ENCODE measurements at places on chromosomes 6 and 20.
A peak's percentile ranks its signal among the peaks of the same experiment; 100 is the strongest.

GRCh38 chr6:157688275-157688959, 134.6 kb upstream of the SNX9 start:
- no peak for DNase-seq

DNA sequence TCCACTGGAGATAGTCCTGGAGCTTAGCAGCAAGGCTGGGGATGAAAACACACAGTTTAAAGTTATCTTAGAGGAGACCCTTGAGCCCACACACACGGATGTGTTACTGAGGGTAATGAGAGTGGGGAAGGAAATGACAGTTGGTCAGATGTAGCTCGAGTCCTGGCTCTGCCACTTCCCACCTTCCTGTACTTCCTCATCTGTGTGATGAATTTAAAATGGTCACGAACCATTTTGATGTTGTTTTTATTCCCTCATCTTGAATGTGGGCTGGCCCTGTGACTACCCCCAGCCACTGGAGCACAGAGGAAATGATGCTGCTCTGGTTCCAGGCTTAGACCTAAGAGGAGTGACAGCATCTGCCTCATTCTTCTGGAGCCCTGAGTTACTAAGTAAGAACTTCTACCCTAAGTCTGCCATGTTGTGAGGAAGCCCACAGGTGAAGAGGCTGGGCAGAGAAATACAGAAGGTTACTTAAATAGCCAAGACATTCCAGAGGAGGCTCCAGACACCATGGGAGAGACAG, 141.2 kb downstream of the NRN1 start:
- DNase-seq, result no peak

- DNase-seq, result no peak
Measured at GRCh38 chr6:150354754-150355571, 13.8 kb upstream of the IYD start.

DNA sequence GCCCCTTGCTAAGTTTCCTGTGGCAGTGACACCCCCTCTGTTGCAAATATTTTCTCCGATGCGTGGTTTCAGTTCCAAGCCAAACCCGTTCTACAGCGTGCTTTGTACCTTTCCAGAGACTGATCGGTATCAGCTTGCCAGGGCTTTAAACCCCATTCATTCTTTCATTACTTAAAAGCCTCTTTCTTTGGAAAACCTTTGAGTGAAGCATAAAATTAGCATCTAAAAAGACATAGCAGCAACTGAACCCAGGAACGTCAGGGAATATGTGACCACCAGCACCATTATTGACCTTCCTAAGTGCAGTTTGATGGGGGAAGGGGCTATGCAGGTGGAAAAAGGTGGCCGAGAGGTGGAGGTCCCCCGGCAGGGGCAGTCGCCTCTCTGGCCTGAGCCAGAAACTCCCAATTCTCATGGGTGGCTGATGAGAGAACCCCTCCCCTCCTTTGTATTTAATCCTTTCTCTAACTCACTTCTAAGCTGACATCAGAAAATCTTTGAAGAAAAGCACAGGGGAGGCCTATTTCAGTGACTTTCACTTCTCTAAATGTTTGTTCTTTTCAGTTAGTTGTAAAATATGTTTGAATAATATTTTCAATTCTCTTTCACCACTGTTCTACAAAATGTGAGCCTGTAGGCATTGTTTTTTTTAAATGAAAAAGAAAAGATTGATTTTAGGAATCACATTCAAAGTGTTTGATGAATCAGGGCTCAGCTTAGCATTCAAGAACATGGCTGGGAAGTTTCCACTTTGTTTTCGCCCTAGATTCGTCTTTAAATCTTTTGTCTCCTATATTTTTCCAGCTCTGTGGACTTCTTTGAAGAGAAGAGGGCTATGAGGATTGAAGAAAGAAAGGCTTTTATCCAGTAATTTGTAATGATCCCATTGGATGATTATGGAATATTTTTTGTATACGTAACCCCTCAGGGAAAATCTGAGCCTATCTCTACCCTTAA, 89.2 kb downstream of the RSPH3 start:
- no peak for DNase-seq

DNA sequence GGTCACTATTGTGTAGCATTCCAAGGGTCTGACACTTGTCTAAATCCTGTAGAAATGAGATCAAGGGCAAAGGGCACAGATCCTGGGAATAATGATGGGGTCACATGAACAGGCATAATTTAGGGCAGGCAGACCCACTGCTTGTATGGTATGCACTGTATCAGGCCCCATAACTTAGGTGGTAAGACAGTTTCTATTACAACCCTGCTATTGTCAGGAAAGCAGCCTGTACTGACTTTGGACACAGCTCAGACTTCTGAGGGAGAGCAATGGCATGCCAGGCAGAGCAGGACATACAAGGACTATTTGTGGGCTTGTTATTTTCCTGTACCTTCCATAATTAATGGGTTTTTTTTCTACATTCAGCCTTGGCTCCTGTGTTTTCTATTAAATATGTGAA, 286.8 kb downstream of the PKHD1 start:
- no peak for DNase-seq

DNA sequence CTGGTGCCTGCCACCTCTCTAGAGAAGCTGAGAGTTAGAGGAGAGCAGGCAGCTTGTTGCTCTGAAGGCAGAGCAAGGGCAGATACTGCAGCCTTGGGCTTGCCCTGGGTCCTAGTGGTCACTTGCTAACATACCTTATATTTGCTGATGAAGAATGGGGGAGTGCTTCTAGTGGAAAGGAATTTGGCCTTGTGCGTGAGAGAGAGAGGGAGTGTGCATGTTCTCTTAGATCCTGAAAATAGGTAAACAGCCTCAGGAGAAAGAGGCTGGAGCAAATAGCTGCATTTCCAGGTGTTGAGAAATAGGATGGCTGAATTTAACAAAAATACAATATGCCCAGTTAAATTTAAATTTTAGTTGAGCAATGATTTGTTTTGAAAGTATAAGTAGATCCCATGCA, 724.5 kb upstream of the FLRT3 start:
- DNase-seq, result no peak

DNA sequence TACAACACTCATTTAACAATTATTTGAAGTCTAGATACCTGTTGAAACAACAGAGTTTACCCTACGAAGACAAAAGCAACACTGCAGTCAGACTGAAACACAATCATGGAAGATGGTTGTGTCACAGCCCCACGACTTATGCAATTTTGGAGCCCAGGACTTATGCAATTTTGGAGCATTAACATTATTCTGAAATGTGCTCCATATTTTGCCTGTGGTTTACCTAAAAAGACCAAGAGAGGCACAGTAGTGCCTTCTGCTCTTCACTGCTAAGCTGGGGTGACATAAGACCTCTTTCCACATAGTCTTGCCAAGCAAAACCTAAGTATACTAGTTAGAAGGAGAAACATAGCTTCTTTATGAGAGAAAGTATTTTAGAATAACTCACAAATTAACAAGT, 216.5 kb downstream of the PTPRK start:
- no peak for DNase-seq

- peak; percentile 39 for DNase-seq
Measured at GRCh38 chr6:27280064-27280539, 32.0 kb downstream of the POM121L2 start.

- DNase-seq, result no peak
Measured at GRCh38 chr6:122872311-122872710, 83.3 kb downstream of the SMPDL3A start.

GRCh38 chr20:14928083-14928482, 590.7 kb upstream of the FLRT3 start:
- DNase-seq, result no peak

- no peak for DNase-seq
Measured at GRCh38 chr6:127463056-127463455, 3.9 kb upstream of the KIAA0408 start.

DNA sequence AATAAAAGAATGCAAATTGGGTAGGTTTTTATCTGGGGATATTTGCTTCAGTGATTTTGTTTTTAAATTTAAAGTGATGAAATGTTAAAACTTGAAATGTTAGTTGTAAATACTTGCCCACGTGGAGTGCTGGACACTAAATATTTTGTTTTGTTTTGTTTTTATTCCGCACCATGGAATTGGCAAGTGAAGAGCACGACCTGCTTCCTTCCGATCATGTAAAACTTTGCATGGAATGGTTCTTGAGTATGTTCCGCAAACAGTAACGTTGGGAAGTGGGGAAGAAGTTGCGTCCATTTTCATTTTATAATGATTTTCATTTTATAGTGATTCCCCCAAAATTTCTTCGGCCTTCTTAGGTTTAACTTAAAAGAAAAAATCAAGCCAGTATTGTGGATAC, 765 bp downstream of the IRAK1BP1 start:
- DNase-seq, result no peak

- DNase-seq, result no peak
Measured at GRCh38 chr20:53021934-53022333, 49.8 kb downstream of the TSHZ2 start.

DNA sequence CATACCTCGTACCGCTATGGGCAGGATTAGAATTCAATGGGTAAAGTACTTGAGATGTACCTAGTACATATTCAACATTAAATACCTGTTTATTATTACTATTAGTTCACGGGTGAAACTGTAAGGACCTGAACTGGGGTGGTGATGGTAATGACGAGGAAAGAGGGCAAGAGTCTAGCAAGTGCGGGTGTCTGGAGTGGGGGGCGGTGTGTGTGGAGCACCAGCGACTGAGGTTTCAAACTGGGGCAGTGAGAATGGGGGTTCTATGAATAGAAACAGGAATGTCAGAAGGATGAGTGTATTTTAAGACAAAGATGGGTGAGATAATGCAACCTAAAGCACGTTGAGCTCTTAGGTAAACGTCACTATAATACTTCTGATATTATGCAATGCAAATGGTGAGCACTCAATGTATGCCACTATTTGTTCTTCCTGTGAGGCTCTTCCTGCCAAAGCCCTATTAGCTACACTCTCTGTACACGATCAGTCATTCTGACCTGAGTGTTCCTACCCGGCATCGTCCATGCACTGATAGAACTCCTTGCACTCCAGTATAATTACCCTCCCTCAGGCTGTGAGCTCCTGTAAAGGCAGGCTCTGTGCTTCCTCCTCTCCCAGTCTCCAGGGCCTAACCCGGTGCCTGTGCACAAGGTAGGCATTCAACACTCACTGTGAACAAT, 55.0 kb downstream of the ALDH5A1 start:
- no peak for DNase-seq

GRCh38 chr6:36296240-36296639, 26.4 kb downstream of the PNPLA1 start:
- DNase-seq, result no peak

GRCh38 chr20:3710703-3711483, 1.5 kb downstream of the SIGLEC1 start:
- DNase-seq, result peak; percentile 85

- DNase-seq, result no peak
Measured at GRCh38 chr6:82030301-82030700, 217.2 kb downstream of the IBTK start.

GRCh38 chr6:99501762-99502161, 13.5 kb downstream of the USP45 start:
- no peak for DNase-seq

DNA sequence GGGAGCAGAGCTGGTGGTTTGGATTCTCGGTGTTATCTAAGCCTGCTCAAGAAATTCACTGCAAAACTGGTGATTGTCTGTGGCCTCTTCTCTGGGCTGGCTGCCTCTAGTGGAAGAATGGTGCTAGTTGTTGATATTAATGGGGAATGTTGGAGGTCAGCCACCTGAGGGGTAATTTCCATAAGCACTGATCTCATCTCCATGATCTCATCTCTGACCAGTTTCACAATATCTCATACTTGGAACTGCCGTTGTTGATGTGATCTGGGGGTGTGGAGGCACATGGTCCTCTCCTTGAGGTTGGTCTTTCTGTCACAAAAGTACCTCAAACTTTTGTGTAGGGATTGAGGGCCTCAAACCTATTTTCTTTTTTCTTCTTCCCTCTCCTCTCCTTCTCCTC, 102.6 kb downstream of the CD109 start:
- peak; percentile 40 for DNase-seq

DNA sequence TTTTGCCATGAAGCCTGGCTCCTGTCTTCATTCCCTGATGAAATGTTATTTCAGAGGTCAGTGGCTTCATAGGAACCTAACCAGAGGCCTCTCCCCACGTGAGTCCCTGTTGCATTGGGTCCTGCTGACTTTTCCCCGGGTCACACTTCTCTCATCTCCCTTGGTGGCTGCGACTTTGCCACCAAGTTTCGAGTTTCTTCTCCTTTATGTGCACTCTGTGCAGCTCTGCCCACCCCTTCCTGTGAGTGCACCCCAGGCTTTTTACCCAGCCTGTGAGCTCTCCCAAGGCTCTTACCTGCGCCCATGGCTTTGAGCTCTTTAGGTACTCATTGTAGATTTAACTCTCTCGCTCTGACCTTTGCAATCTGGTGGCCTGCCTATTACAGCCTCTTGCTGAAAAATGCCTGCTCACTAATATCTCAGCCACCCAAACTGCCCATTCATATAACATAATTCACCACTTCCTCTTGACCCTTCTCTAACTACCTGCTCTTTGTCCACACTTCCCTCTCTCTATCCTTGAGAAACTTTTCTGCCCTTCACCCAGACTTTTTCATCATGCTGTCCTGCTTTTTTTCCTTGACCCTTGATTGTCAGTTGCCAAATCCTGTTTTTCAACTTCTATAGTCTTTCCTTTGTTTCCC, 105.9 kb downstream of the SASH1 start:
- no peak for DNase-seq

GRCh38 chr20:24679448-24680047, 210.1 kb downstream of the SYNDIG1 start:
- no peak for DNase-seq

- DNase-seq, result no peak
Measured at GRCh38 chr6:46638650-46639049, 14.0 kb downstream of the CYP39A1 start.

GRCh38 chr6:170162775-170163404, 128.0 kb downstream of the DLL1 start:
- no peak for DNase-seq

GRCh38 chr20:53967527-53967926, 102.9 kb downstream of the BCAS1 start:
- no peak for DNase-seq

DNA sequence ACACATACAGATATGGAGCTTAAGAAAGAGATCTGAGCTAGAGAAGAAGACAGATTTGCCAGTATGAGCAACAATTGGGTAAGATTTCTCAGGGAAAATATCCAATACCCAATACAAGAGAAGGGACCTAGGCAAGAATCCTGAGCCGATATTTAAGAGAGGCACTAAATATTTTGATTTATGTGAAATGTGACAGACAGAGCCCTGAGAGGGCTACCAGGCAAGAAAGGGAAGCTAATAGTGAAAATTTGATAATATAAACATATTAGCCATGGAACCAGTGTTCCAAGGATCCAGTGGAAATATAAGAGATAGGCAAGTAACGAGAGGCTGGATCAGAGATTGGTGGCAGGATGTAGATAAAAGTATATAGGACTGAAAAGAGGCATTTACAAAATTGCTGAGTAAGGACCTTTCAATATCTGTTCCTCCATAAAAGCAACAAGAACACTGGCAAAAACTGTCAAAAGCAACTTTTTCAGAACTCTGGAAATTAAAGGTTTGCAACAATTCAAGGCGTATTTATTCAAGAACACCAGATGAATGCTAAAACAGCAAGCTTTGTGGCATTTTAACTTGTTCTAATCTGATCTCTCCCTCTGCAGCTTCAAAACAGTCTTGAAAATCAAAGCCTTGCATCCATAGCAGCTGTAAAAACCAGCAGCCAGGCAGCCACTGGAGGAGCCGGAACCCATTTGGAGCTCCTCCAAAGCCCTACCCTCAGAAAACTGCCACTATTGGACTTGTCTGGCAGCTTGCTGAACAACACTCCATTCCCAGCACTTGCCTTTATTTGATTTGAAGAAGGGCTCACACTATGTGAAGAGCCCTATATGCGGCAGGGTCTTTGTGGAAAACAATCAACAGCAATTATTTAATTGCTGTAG, 58.8 kb downstream of the REV3L start:
- no peak for DNase-seq

Measured in HTR-8/SVneo (cell line).